ENCODE measurements at places on chromosomes 6 and 20.

GRCh38 chr6:124002377-124003081, 198.9 kb downstream of the NKAIN2 start:
- DNase-seq: no peak

DNA sequence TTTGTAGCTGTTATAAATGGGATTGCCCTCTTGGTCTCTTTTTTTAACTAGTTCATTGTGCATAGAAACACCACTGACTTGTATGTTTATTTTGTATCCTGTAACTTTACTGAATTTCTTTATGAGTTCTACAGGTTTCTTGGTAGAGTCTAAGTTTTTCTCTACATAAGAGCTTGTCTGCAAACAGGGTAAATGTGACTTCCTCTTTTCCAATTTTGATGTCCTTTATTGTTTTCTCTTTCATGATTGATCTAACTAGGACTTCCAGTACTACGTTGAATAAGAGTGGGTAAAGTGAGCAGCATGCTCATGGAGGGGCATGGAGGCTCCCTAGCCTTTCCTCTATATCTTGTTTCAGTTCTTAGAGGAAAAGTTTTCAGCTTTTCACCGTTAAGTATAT, 3.0 kb upstream of the WFDC10A start:
- no peak for DNase-seq

DNA sequence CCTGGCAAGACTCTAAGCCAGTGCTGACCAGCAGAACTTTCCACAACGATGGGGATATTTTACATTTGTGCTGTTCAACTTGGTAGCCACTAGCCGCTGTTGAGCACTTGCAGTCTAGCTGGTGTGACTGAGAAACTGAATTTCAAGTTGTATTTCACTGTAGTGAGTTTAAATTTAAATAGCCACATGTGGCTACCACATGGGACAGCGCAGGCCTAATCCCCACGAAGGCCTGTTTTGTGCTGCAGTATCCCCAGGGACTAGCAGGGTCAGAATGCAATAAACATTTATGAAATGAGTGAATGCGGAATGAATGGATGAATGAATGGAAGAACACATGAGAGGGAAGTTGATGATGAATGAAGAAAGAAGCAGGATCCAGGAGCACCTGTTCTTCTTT, 115.8 kb downstream of the TRERF1 start:
- no peak for DNase-seq

- DNase-seq: no peak
These were observed 156.4 kb downstream of the MBOAT1 start for GRCh38 chr6:20055916-20056315.

GRCh38 chr6:14206391-14206790, 88.8 kb downstream of the CD83 start:
- DNase-seq: no peak

Data from GM20000 (cell line).